ENCODE measurements at places on chromosomes 5 and 9. TPM values are rescaled to one million over a fixed set of nuclear protein-coding genes. Genes with fewer than 3 reads are reported as not detected.

DNA sequence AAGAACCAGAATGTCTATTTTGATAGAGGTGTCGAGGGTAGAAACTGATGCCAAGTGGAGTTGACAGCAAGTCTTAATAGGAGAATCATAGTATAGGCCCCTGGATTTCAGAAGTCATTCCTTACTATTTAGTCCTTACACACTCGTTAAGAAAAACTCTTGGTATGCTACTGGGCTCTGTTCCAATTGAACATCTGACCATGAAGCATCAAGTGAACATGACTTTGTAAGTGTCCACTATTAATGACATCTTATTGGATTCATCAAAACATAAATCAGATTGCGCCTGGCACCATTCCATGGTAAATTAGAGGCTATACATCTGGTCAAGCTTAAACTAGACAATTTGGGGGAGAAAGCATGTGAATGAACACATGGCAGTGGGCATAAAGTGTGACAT is 1056.5 kb upstream of the EDIL3 start:
- no peak for DNase-seq

DNA sequence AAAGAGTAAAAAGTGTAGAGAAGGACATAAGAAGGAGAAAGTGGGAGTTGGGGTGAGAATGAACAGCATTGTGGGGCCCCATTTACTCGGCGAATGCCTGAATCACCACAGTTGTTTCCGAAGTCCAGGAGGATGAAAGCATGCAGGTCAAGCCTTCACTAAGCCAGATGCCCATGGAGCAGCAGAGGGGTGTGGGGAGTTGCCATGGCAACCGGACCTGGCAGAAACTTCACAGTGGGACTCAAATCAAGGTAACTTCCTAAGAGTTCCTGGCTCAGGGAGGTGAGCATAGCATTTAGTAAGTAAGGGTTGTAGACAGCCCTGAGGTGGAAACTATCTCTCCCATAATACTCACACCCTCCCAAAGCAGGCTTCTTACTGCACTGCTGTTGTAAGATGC is 357.1 kb downstream of the TRIM32 start:
- peak; percentile 20 for DNase-seq

DNA sequence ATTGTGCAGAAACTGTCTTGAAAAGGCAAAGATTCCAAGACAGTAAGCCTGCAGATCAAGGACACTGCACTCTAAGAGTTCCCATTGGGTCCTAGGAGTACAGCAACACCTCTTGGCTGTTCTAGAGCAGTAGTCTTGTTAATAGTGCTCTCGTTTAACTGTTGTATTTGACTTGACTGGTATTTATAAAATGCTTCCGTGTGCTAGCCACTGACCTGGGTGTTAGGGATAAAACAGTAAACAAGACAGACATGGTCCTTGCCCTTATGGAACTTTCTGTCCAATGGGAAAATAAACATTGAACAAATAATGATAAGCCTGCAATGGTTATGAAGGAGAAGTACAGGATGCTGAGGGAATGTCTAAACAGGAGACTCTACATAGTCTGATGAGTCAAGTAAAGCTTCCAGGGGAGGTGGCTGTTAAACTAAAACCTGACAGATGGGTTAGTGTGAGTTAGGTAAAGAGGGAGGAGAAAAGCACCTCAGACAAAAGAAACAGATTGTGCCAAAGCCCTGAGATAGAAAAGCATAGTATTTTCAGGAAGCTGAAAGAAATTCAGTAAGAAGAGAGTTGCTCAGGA is 33.3 kb downstream of the TDRD7 start:
- no peak for DNase-seq

DNA sequence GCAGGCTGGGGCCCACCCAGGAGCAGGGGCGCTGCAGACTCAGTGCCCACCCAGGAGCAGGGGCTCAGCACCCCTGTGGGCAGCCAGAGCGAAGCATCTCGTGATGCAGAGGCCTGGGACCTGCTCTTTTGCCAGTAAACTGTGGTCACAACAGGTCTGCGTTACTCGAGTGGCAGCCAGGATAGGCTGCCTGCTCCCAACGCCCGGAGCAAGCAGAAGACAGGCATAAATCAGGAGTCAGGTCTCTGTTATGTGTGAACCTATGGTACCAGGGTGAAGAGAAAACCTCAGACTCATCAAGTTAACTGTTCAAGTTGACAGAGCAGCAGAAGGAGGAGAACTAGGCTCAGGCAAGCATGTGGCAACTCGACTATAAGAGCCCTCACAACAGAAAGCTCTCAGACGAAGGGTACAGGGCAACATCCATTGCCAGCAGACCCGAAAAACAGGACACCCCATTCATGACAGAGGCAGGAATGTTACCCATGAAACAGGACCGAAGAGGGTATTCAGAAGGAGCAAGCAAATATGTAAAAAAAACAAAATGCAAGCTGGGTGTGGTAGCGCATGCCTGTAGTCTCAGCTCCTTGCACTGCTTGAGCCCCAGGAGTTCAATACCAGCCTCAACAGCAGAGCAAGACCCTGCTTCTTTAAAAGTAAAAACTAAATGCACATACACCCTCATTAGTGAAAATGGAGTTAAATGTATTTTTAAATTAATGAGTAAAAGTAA is 71.7 kb downstream of the GOLPH3 start:
- no peak for DNase-seq

GRCh38 chr9:29230931-29231330 is 1657.7 kb upstream of the C9orf72 start:
- DNase-seq, result no peak

- no peak for DNase-seq
Observed at GRCh38 chr5:107826311-107827000, 155.7 kb upstream of the EFNA5 start.

DNA sequence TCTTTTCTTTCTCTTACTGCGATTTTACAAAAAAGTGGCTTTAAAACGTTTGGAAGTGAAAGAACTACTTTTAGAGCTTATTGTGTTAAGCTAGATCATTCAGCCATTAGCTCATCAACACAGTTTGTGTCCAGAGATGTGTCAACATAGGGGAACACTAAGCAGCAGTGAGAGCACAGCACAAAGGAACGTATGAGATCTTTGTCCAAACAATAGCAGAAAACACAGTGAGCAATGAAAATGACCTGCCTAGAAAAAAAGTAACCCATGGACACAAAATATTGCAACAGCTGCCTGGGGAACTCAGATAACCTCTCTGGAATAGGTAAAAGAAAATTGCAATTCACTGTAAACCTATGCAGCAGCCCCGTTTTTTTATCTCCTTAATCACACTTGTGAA is 372.5 kb downstream of the ARHGEF28 start:
- DNase-seq, result no peak

GRCh38 chr5:54443270-54443669 is 12.2 kb upstream of the HSPB3 start:
- DNase-seq, result peak; percentile 71

- no peak for DNase-seq
Observed at GRCh38 chr9:93978551-93978950, 23.4 kb upstream of the BARX1 start.

TMEM174 gene
- not detected for total RNA-seq

FRMD3 gene
- 74.1 TPM for total RNA-seq

ZNF462 gene
- 28.9 TPM for total RNA-seq

TNFSF15 gene
- not detected for total RNA-seq

All from cardiac muscle cell (in vitro differentiated cells and primary cell).